NCI-H510A (cell line): ENCODE measurements at places on chromosomes 11 and 22.

- DNase-seq, result no peak
Measured at GRCh38 chr22:21030621-21031544, 1.5 kb downstream of the SLC7A4 start.

DNA sequence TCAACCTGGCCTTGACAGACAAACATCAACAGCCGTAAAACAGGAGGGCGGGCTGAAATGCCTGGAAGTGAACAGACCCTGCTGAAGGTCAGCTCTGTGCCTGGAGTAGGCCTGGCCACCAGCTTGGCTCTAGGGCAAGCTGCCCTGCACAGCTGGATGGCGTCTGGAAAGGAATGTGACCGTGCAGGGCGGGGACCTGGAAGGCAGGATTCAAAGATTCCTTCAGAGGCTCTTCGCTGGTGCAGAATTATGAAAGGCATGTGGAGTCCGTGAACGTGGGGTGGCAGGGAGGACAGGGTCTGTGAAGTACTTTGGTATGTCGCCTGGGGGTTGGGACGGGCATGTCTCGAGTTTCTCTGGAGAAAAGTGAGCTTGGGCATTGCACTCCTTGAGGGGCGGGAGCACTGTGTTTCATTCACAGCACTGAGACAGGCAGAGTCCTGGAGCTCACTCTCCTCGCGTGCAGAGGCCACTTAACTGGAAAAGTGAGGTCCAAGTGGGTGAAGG, 1.5 kb downstream of the EHD1 start:
- no peak for DNase-seq

DNA sequence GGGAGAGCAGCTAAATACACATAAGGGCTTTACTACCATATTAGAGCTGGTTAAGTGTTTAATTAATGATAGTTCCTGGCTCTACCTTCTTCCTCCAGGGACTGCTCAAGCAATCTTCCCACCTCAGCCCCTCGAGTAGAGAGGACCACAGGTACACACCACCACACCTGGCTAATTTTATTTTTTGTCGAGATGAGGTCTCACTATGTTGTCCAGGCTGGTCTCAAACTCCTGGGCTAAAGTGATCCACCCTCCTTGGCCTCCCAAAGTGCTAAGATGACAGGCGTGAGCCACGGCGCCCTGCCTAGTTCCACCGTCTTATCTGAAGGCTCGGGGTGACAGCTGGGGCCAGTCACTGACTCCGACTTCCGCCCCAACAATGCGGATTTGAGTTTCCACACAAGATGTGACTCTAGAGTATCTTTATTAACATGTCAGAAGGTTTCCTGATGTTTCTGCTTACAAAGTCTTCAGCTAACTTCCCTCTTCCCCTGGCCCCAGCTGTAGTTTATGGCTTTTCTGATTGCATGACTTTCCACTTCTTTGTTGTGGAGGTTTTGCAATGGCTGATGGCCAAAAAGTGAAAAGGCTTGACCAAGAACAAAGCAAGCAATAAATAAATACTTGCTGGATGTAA, 16.8 kb downstream of the TPST2 start:
- DNase-seq, result no peak

GRCh38 chr11:65125197-65126056, 3.3 kb downstream of the MRPL49 start:
- no peak for DNase-seq

- DNase-seq, result no peak
Measured at GRCh38 chr22:49382451-49382735, 445.3 kb downstream of the BRD1 start.

DNA sequence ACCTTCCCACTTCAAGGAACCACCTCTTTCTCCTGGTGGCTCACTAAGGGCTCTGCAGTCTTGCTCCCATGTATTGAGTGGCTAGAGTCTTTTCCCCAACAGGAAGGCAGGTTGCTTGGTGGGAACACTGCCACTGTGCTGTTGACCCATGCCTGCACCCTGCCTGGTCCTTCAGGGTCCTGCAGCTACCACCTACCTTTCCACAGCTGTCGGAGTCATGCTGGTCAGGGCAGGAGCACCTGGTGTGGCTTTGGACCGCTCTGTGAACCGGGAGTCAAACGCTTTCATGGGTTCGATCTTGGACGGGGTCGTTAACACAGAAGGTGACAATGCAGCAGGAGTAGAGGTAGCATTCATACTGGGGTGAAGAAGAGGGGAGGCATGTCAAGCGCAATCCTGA, 56.1 kb downstream of the HIRA start:
- no peak for DNase-seq

DNA sequence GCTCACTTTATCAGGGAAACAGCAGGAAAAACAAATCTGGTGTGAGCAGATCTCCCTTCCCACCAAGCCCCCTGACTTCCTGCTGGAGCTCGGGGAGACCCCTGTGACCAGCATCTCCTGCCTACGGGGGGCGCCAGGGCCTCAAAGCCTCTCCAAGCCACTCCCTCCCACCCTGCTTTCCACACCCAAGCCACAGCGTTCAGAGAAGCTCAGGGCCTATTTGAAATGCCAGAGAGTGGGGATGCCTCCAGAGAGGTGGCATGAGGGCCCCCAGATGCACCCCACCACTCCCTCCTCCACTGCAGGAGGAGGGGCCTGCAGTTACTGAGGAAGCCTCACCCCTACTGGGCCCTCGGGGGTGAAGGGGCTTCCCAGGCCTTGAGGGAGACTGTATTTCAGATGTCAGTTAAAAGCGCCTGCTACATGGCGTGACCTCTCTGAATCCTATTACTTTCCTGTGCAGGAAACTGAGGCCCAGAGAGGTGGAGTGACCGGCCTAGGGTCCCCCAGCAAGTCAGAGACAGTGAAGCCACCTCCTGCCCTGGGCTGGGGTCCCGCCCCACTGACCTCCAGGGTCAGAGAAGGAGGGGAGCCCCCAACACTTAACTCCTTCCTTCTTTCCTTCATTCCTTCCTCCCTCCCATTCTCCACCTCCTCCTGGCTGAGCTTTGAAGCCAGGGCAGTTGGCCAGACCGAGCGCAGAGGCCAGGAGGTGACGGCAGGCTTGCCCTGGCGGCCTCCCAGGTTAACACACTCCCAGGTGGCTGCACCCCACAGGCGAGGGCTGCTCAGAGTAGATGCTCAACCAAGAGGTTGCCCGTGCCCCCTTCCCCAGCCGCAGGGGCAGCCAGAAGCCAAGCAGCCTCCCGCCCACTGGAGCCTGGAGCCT, 6.0 kb upstream of the CDKN1C start:
- no peak for DNase-seq

DNA sequence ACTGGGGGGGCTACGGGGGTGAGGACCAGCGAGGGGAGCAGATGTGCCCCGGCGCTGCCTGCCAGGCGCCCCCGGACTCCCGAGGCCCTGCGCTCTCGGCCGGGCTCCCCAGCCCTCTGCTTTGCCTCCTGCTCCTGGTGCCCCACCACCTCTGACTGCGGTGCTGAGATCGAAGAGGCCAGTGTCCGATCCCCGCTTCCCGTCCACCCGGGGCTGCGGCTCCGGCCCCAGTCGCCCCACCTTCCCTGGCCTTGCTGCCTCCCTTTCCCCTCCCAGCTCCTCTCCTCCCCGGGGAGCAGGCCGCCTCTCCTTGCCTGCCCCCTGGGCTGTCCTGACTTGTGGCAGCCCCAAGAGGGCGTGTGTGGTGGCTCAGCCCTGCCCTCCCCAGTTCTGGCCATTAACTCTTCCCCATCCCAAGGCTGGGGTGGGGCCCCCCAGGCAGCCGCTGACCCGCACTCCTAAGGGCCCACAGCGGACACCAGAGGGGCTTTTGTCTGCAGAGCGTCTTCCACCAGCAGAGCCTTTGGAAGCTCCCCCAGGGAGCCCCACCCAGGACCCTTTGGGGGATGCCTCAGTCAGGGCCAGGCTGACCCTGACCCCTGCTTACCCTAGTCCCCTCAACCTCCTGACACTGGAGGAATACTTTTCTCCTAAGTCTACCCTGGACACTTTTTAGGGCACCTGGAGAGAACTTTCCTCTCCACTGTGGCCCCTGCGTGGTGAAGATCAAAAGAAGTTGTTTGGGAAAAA, 16.6 kb downstream of the RTN4RL2 start:
- DNase-seq, result no peak

- no peak for DNase-seq
Measured at GRCh38 chr11:44622721-44623258, 57.3 kb downstream of the CD82 start.

GRCh38 chr11:15471048-15471894, 356.5 kb downstream of the INSC start:
- DNase-seq, result peak; percentile 10

DNA sequence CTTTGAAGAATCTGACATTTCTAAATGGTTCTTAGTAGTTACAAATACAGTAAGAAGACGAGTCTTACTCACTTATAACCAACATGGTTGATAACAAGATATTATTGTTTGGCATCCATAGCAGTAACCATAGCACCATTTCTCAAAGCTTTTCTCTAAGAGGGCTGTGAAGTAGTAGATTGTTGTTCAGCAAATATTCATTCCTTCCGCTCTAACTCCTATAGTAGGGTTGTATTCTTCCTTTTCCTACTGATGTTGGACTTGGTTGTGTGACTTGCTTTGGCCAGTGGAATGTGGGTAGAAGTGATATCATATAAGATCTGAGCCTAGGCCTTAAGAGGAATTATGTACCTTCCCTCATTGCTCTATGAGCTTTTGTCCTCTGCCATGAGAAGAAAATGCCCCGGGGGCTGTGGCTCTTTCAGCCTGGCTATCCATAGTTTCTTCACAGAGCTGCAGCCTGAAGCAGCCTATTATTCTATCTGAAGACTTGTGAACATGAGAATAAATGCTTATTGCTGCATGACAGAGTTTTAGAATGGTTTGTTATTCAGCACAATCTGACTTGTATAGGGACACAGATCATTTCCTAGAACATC, 28.9 kb upstream of the ZBED5 start:
- DNase-seq, result no peak

DNA sequence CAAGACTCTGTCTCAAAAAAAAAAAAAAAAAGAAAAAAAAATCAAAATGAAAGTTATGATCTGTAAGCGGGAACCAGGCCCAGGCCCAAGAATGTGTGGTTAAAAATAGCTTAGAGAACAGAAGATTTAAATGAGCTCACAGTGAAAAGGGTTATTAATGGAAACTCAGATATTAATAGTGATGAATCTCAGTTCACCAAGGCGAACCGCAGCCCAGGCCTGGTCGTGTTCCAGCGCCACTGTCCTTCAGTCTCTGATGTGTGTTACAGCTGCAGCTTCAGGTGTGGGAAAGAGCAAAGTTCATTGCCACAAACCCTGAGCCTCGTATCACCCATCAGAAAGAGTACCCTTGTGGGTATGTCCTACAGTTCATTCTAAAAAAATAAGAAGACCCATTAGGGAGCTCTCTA, 107.1 kb downstream of the GAB2 start:
- no peak for DNase-seq

DNA sequence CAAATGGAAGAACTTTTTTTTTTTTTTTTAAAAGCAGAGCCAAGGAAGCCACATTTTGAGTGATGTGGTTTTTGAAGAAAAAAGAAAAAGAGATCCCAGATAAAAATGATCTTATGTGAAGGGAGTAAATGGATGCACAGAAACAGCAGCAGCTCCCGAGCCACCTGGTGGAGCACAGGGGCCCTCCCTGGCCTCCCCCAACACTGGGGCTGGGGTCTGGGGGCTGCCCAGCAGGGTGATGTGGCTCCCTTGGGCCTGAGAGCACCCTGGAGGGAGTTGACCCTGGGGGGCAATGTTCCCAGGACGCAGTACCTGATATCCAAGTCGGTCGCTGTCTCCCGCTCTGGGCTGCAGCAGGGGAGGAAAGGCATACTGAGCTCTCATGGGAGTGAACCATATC, 26.5 kb upstream of the KCNJ11 start:
- no peak for DNase-seq

DNA sequence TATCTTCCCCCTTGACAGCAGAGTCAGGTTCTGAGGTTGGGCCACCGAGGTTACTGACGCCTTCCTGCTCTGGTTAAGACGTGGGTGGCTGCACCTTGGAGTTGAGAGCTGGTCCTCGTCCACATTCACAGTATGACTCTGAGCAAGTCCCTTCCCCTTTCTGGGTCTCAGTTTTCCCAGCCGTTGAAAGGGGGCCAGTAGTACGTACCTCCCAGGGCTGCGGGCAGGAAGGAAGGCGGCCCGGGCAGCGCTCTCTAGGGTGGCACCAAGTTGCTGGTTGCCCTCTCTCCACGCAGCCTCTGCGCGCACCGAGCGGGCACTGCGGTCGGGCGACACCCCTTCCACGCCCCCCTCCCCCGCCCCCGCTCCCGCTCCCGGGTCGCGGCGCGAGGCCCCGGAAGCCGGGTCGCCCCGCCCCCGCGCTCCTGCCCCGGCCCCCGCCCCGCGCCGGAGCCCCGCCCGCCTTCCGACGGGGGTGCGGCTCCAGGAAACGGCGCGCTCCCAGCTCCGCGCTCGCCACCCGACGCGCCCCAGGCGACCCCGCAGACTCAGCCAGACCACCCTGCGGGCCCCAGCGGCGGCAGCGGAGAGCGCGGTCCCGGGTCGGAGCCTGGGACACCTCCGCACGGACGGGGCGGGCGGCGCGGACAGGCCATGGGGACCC, at the start of gene EHBP1L1:
Gene EHBP1L1 (plus strand): TSS at position 486 of the 664 bp plus-strand sequence. CDS start 250 bp downstream, outside the sequence.
- DNase-seq, result peak; percentile 56

DNA sequence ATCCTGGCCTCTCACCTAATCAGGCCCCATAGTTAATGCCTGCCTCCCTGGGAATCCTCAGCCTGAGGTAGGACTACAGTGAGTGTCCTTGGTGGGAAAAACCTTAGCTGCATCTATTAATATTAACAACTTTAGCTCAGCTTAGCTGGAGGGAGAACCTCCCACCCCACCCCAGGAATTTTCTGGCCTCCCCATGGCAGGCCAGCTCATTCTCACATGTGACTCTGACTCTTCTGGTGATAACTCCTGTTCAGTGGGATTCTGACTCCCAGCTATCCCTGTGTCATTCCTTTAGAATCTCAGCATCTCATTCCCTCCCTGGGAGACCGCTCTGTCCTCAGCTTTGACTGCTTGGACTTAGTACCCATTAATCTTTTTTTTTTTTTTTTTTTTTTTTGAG, 14.5 kb downstream of the ART5 start:
- DNase-seq, result no peak

- DNase-seq, result no peak
Measured at GRCh38 chr11:78996007-78996406, 421.3 kb upstream of the NARS2 start.

DNA sequence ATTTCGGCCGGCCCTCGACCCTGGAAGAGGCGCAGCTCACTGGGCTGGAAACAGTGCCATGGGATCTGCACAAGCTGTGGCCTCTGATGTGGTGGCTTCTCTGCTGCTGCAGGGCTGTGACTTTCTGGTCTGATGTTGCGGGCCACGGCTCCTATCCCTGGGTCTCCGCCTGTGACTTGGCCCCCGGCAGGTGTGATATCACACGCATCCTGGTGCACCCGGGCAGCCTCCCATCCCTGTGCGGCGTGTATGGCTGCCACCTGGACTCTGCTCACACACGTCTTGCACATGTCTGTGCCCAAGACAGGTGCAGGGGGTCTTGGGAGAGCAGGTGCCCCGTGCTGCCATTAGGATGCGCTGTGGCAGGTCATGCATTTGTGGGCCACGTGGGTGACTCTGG, 31.1 kb downstream of the GRAMD4 start:
- no peak for DNase-seq

DNA sequence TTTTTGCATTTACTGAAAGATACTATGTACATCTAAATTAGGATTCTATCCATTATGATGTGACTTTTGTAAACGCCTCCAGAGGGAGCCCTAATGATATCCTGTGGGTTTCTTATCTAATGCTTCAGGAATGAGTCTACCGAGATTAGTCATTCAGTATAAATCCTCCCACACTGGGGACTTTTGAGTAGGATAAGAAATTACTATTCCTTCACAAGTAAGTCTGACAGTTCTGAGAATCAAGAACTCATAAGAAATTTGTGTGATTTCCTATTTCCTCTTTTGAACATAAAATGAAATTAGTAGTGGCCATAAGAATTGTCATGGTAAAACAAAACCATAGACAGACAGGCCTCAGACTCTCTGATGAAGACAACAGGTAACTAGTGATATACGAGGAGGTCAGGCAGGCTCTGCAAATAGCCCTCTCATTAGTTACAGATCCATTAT, 10.0 kb upstream of the OR5M1 start:
- DNase-seq, result no peak
